Stimulated activated CD8-positive, alpha-beta memory T cell treated with anti-CD3 and anti-CD28 coated beads, Interleukin-4, amount 100 ng/mL, for 24 hours (primary cell): ENCODE measurements at places on chromosomes 2 and 18.

GRCh38 chr2:98037666-98038336, 42.1 kb upstream of the TMEM131 start:
- DNase-seq, result no peak

- no peak for DNase-seq
These were observed 63.5 kb downstream of the CAVIN2 start for GRCh38 chr2:191783416-191783815.

- DNase-seq, result no peak
These were observed 62.0 kb upstream of the MRPS9 start for GRCh38 chr2:104975851-104976250.

GRCh38 chr2:39772086-39772811, 6.8 kb downstream of the THUMPD2 start:
- DNase-seq, result no peak

DNA sequence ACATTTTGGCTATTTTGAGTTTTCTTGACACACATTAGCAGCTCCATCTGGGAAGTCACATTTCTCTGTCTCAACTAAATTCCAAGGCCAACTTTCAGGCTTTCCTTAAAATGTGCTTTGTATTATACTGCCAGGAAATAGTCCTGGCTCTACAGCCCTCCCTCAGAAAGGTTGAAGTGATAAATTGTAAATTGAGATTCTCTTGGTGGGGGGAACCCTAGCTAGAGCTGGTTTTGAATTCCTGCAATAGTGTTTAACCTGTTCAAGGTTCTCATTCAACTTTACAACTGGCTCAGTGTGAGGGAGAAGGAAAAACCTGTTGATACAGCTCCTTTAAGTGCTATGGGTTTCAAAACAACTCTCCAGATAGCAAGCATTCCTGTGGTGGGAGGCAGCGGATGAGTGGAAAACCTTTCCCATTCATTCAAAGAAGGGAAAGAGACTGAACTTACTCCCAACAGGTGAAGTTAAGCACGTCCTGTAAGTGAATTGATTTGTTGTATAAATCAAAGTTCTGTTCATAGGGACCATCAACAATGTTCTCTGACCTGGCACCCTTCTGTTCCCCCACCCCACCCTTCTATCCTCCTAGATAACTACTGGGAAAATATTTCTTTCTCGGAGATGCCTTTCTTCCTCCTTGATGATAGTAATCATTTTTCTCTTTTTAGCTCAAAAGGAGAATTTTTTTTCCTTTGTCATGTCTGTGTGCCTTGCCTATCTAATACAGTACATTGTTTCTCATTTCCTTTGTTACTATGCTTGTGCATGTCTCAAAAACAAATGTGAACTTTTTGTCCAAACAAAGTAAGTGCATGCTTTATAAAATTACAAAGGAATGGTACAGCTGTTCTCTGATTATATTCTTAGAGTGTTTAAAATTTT, 44.2 kb upstream of the SLC39A10 start:
- no peak for DNase-seq

DNA sequence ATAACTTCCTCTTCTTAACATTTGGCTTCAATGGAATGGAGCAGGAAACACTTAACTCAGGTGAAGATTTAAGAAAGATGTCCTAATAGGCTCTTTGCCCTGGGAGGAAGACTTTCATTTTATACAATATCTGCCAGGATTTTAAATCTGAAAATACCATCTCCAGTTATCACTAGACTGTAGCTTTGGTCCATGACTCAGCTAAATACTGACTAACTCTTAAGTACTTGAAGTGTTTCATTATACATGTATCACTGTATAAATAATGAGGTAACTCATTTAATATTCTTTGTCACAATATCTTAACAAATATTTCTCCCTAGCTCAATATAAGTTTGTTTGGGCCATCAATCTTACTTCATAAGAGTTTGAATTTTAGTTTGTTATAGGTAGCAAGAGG, 34.7 kb downstream of the RBKS start:
- DNase-seq, result no peak

DNA sequence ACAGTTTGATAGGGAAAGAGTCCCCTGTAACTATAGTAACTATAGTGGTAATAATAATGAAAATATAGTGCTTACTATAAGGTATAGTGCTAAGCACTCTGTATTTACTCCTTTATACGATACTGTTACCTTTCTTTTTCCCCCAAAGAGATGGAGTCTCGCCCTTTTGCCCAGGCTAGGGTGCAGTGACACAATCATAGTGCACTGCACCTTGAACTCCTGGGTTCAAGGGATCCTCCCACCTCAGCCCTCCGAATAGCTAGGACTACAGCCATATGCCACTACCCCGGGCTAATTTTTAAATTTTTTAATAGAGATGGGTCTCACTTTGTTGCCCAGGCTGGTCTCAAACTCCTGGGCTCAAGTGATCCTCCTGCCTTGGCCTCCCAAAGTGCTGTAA, 34.6 kb downstream of the EML4 start:
- no peak for DNase-seq

DNA sequence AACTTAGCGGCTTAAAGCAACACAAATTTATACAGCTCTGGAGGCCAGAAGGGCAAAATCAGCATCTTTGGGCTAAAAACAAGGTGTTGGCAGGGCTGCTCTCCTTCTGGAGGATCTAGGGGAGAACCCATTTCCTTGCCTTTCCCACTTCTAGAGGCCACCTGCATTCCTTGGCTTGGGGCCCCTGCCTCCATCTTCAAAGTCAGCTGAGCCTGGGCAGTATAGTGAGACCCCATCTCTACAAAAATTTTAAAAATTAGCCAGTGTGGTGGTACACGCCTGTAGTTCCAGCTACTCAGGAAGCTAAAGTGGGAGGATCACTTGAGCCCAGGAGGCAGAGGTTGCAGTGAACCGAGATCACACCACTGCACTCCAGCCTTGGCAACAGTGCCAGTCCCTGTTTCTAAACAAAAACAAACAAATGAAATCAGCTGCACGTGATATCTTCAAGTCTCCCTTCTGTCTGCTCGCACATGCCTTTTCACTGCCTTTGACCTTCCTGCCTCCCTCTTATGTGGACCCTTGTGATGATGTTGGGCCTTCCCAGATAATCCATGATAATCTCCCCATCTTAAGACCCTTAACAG, 200.6 kb downstream of the ZFP36L2 start:
- no peak for DNase-seq

DNA sequence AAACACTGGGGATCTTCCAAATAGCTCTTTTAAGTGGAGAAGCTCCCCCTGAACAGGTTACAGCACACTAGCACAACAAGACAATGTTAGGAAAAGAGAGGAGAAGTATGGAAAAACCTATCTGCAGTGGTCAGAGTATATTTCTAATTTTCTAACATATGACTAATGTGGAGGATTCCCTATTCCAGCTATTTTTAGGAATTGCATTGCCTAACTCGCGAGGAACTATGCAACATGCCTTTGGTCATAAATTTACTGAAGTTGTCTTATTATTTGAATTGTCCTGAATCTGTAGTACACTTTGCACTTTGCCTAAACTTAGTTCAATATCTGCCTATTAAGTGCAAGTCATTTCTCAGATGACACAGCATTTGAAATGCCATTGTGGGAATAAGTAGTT, 381.4 kb downstream of the CCDC85A start:
- DNase-seq, result no peak

- DNase-seq, result no peak
These were observed 633.2 kb upstream of the PKDCC start for GRCh38 chr2:41414486-41415230.

GRCh38 chr2:222842491-222843174, 18.2 kb upstream of the ACSL3 start:
- DNase-seq, result no peak

GRCh38 chr2:26631401-26632170, 9.6 kb downstream of the CIB4 start:
- no peak for DNase-seq

DNA sequence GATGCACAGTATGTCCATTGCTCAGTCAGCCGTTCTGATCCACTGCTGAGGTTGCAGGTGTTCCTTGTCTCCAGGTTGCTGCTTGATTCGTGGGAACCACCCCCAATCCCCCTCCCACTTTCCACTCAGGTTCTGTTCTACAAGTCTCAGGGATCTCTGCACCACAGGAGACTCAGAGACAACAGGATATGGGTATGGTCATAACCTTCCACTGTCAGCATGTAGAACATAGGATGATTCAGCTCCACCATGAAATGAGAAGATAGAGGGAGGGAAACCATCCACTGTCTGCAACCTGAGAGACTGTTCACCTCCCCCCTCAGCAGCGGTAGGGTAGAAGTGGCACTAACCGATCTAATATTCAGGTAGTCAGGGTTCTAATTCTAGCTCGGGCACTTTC, 19.0 kb upstream of the KLF7 start:
- no peak for DNase-seq

GRCh38 chr2:173386738-173387065, 32.0 kb downstream of the CDCA7 start:
- no peak for DNase-seq

DNA sequence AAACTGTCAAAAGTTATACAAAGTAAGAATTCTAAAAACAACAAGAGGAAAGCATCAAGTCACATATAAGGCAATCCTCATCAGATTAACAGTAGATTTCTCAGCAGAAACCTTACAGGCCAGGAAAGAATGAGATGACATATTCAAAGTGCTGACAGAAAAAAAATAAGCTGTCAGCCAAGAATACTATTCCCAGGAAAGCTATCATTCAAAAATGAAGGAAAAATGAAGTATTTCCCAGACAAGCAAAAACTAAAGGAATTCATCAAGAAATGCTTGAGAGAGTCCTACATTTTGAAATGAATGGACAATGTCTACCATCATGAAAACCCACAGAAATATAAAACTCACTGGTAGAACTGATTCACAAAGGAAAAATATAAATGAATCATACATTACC, 268.9 kb upstream of the OSR1 start:
- DNase-seq, result no peak

- DNase-seq, result no peak
These were observed 102.6 kb downstream of the DPP10 start for GRCh38 chr2:114545052-114545451.

DNA sequence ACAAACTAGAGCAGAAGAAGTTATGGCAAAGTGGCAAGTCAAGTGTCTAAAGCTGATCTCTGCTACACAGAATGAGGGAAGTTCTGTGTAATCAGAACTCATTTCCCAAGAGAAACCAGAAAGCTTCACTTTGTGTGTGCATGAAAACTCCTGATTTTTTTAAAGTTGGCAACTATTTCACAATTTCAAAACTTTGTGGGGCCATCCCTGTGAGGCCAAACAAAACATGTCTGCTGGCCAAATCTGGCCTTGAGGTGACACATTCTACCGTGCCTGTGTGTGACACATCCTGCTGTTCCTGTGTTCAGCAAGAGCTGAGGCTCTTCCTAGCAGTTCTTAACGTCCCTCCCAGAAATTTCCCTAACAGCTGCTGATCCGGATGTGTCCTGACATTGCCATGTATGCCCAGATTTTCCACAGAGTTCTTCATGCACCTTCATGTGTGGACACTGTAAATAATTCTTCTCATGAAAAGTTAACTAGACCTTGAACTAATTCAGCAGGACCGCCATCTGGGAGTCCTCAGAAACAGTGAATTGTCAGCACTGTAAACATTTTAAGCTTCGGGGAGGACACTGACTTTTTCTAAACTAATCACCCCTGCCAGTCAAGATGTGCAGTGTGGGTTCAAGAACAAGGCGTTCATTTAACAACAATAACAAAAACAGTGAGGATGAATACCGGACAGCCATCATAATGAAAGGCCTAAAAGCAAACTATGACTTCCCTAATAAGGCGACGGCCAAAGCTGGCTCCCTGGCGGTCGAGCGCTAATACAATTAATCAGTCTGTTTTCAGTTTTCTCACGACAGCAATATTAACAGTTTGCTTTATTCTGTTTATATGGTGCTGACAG, 99.0 kb downstream of the PLEKHM3 start:
- DNase-seq, result no peak

GRCh38 chr2:51350100-51350499, 318.2 kb upstream of the NRXN1 start:
- DNase-seq, result no peak

- peak; percentile 57 for DNase-seq
These were observed 33.6 kb upstream of the RNF149 start for GRCh38 chr2:101341901-101342624.

DNA sequence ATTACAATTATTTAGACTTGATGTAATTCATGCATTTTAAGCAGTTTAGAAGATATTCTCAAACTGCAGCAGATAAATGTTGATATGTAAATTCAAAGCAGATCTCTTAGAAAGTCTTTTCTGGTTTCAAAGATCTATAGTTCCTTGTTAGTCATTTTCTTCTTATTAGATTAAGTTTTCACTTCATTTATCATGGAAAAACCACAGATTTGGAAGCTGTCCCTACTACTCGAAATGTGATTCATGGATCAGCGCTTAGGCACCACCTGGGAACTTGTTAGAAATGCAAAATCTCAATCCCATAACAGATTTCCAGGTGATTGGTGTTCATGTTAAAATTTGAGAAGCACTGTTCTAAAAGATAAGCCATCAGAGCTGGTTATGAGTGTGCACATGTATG, 92.8 kb upstream of the CDH2 start:
- no peak for DNase-seq

DNA sequence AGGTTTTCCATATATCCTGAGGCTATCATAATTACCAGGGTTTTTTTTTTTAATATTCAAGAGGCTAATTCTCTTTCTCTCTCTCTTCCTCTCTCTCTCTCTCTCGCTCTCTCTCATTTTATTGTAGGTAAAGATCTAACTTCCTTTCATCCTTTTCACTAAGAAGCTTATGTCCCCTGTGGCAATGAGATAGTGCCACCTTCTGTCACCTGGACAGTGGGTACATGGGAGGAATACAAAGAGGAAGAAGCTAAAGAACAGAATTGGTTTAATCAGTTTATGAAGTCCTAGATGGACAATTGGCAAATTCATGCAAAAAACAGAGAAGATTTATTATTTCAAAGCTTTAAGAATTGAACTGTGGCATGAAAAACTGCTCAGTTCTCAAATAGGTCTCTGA, 1582.3 kb upstream of the TMEFF2 start:
- no peak for DNase-seq

DNA sequence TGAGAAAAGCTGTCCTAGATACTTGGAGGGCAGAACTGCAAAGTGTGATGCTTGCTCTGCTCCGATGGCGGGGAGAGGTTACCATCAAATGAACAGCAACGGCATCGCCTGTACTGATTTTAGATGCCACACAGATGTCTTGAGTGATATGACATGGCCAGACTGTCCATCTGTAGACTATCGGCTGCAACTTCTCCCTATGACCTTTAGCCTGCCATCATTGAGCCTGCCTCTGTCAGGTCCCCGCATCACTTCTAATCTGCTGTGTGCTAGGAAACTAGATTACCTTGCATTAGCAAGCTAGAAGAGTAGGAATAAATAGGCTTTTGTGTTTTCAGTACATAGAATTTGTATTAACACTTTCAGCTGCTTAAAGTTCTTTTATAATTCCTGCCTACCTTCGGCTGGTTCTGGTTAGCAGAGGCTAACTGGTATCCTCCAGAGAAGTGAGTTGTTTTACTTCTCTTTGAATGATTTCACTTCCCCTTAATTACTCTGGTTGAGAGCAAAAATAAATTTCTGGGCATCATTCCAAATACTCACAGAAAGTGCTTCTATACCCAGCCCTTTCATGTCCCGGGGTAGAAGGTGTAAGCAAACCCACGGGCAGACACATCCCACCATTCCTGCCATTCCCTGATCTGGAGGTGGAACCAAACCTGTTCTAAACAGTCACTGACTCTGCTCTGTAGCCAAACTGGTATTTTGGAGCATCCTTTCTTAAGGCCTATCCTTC, 24.0 kb downstream of the GAREM2 start:
- no peak for DNase-seq

- no peak for DNase-seq
These were observed 521.9 kb downstream of the CCDC85A start for GRCh38 chr2:56705713-56706112.
